Iris pigment epithelial cell (primary cell): ENCODE measurements at places on chromosomes 1 and 21.

DNA sequence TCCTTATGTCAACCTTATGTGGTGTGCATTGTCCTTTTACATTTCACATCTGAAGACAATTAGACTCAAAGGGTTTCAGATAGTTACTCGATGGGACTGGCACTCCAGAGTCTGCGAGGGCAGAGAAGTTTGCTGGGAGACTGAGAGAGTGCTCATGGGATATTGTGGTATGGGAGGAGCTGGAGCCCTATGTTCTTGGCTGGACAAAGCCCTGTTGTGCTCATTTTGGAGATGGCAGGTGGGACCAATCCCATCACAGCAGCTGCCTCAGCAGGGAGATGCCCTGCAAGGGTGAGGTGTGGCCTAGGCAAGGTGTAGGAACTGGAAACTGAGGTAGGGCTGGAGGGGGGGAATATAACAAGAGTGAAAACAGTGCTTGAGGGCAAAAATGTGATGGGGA lies 43.5 kb upstream of the CRNN start:
- no peak for DNase-seq

- peak; percentile 52 for DNase-seq
These were observed 27.1 kb upstream of the LEPR start for GRCh38 chr1:65393347-65393746.

DNA sequence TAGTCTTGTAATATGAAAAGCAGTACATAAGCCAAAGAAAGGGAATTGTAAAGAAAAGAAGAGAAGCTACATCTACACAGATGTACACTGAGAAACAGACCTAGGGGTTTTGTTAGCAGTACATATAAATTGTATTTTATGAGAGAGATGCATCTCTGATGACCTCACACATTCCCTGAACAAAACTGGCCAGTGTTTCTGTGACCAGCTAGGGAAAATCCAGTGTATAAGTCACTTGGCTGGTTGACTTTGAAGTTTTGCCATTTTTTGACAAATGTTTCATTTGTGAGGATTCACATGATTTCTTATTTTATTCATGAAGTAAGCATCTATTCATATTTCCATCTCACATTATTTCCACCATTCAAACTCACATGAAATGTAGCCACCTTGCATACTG lies 28.3 kb upstream of the DYNLT5 start:
- DNase-seq = peak; percentile 38

DNA sequence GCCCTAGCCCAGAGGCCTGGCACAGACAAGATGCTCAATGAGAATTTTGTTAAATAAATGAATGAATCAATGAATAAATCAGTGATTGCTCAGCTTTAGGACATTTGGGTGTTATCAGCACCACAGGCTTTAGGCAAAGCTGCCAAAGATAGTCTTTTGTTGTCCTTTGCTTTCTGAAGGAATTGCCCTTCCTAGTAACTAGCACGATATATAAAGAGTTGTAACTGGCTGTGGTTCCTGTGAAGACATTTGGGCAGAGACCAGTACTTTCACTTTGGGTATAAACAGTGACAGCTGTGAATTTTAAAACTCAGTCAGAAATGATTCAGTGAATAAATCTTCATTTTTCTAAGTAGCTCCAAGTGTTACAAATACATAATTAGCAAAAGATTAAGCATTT lies 13.3 kb downstream of the RNU5D-1 start:
- DNase-seq = no peak

- DNase-seq = peak; percentile 80
These were observed 14.9 kb upstream of the IFNLR1 start for GRCh38 chr1:24201941-24202440.

GRCh38 chr21:44317241-44317782 lies 17.5 kb downstream of the PFKL start:
- no peak for DNase-seq

GRCh38 chr1:229905031-229905545 lies 161.9 kb upstream of the GALNT2 start:
- no peak for DNase-seq

GRCh38 chr1:24319312-24319863 lies at the start of gene GRHL3:
TSS of gene GRHL3 (plus strand) at chr1:24319357. CDS start at chr1:24319552, 195 bp downstream.
- DNase-seq = peak; percentile 31

DNA sequence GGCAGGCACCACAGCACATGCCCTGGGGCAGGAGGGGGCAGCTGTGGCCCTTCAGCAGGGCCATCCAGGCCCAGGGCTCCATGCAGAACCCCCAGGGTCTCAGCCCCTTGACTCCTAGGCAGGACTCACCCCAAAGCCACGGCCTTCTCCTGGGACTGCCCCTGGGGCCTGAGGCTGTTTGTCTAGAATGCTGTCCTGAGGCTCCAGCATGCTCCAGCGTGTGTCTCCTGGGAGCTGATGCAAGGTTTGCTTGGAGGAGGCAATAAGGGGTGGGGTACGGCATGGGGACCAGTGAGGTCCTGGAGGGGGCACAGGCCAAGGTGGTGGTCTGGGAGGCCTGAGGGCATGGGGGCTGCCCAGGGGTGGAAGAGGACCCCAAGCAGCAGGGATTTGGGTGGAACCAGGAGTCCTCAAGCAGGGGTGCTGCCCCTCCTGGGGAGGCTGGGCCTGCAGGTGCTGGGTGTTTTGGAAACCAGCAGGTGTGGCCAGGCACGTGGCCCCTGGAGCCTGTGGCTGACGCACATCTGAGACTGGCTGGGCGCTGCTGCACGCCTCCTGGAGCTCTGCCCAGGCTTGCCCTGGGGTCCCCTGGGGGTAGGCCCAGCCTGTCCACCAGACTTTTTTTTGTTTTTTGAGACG lies 7.8 kb upstream of the CALML6 start:
- no peak for DNase-seq

DNA sequence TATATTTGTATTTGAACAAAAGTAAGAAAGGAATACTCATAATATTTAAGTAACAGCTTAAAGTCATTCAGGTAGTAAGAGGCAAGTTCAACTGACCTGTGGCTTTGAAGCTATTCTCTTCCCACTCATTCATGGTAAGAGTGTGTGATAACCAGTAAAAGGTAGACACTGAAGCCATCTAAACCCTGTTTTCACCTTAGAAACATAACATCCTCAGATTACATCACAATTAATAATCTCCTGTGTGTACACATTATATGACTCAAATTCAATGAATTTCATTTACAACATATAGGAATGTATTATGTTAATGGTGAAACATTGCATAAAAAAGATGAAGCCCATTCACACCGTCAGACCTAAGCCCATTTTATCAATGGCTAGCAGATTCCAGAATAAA lies 364.8 kb upstream of the SNX7 start:
- no peak for DNase-seq

DNA sequence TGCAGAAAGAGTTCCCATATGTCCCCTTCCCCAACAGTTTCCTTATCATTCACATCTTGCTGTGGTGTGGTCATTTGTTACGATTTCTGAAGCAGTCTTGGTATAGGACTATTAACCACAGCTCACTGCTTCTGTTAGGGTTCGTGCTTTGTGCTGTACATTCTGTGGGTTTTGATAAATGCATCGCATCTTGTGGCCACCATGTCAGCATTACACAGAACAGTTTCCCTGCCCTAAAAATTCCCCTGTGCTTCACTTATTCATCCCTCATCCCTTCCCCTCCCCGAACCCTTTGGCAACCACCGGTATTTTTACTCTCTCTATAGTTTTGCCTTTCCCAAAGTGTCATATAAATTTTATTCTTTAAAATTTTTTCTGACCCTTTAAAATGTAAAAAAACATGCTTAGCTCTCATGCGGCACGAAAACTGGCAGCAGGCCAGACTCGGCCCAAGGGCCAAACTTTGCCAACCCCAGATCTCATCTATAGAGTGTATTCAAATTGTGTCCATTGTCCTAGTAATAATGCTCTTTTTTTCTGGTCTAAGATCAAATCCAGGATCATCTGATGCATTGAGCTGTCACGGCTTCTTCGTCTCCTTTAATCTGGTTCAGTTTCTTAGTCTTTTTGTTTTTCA lies 78.2 kb downstream of the SIM2 start:
- DNase-seq = no peak

- DNase-seq = no peak
These were observed 9.5 kb downstream of the KDM4A start for GRCh38 chr1:43659212-43660166.

- DNase-seq = no peak
These were observed 85.5 kb upstream of the PALMD start for GRCh38 chr1:99560207-99561040.

- DNase-seq = no peak
These were observed 837.6 kb upstream of the ADAMTS5 start for GRCh38 chr21:27804515-27804914.

DNA sequence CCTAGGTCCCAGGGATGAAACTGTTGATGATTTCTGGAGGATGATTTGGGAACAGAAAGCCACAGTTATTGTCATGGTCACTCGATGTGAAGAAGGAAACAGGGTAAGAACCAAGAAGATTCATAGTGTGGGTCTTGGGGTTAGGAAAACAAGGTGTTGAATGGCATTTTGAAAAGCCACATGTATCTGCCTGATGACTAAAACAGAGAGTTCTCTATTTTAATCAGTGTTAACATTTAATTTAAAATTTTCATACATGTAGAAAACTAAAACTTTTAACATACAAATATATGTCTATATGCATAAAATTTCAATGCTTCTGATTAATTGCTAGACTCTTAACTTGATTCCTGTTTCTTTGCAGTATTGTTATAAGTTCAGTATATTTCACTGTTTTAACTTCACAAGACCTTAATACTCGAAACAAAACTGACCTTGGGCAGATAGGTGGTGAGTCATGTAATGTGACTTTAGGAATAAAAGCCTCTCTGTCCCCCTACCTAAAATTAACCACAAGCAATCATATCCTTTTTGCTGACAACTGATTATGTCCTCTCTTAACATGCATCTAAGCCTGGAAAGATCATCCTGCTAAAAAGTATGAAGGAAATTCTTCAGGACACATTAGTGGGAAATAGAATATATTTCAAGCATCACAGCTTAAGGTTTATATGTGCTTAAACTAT lies 95.6 kb downstream of the PTPRC start:
- no peak for DNase-seq

DNA sequence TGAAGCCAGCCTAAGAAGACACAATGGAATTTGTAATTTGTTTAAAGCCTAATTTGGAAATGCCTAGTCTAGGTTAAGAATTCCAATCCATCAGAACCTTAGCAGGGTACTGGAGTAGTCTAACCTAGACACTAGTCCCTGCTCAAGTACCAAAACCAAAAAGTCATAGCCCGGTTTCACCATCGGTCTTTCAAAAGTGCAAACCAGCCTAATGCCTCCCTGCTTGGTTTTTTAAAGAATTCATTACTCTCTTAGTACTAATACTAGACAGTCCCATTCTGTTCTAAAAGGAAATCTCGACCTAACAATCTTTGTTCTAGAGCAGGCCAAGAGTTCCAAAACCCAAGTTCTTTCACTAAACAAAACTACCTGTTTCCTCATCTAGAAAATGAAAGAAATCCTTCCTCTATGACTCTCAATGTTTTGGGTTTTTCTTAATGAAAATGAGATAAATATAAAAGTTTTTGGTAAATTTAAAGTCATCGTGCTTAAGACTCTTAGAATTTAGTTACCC lies 2.6 kb downstream of the PUM1 start:
- DNase-seq = no peak

DNA sequence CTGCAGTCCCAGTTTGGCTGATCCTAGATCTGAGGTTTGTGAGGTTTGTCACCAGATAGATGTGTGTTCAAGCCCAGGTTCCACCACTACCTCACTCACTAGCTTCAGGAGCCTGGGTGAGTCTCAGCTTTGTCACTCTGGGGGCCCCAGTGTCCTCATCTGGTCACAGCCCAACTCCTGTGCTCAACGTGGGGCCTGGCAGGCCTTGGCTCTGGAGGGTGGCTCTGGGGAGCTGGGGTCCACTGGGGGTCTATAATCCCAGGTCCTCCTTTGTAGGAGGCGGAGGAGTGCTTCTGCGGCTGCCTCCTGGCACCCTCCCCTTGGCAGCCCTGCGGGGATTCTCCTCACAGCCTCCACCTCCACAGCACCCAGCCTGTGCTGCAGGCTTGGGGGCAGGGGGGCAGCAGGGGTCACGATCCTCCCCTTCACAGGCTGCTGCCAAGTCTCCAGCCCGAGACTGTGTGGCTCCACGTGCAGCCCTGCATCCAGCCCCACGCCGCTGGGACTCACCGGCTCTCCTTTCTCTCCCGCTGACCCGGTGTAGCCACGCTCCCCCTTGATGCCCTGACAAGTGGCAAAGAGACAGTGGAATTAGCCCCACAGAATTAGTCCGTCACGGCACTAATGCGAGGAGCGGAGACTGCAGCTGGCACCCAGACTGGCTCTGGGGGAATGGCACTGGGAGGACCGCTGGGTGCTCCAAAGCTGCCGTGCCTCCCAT lies 22.5 kb upstream of the PEF1 start:
- no peak for DNase-seq

DNA sequence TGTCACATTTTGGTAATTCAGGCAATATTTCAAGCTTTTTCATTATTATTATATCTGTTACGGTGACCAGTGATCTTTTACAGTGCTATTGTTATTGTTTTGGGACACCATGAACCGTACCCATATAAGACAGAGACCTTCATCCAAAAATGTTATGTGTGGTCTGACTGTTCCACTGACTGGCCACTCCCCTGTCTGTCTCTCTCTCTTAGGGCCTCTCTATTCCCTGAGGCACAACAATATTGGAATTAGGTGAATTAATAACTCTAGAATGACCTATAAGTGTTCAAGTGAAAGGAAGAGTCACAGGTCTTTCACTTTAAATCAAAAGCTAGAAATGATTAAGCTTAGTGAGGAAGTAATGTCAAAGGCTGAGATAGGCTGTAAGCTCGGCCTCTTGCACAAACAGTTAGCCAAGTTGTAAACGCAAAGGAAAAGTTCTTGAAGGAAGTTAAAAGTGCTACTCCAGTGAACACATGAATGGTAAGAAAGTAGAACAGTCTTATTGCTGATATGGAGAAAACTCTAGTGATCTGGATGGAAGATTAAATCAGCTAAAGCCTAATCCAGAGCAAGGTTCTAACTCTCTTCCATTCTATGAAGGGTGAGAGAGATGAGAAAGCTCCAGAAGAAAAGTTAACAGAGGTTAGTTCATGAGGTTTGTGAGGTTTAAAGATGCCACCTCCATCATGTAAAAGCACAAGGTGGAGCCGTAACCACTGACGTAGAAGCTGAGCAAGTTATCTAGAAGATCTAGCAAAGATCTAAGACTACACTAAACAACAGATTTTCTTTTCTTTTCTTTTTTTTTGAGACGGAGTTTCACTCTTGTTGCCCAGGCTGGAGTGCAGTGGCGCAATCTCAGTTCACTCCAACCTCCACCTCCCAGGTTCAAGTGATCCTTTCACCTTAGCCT lies 19.7 kb upstream of the DIPK1A start:
- DNase-seq = no peak

- no peak for DNase-seq
These were observed 79.2 kb downstream of the ARHGEF10L start for GRCh38 chr1:17618558-17619247.

- no peak for DNase-seq
These were observed 351.4 kb downstream of the NPHP4 start for GRCh38 chr1:5640845-5641244.
